CD4-positive, alpha-beta T cell treated with Interleukin-4 for 4 hours (primary cell): ENCODE measurements at places on chromosomes 6 and 20.
A peak's percentile ranks its signal among the peaks of the same experiment; 100 is the strongest.

DNA sequence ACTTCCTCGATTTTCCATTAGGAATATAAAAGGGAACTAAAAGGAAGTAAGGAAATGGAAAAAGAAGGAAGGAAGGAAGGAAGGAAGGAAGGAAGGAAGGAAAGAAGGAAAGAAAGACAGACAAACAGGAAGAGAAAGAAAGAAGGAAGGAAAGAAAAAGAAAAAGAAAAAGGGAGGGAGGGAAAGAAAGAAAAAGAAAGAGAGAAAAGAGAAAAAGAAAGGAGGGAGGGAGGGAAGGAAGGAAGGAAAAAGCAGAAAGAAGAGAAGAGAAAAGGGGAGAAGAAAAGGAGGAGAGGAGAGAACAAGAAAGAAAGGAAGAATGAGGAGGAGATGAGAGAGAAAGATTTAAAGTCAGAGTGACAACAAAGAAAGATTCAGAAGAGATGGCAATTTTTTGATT lies 724.5 kb downstream of the GRIK2 start:
- no peak for DNase-seq

- DNase-seq, result no peak
Measured at GRCh38 chr6:114707081-114707620, 364.3 kb upstream of the HS3ST5 start.

- no peak for DNase-seq
Measured at GRCh38 chr6:169397684-169398083, 144.0 kb upstream of the THBS2 start.

DNA sequence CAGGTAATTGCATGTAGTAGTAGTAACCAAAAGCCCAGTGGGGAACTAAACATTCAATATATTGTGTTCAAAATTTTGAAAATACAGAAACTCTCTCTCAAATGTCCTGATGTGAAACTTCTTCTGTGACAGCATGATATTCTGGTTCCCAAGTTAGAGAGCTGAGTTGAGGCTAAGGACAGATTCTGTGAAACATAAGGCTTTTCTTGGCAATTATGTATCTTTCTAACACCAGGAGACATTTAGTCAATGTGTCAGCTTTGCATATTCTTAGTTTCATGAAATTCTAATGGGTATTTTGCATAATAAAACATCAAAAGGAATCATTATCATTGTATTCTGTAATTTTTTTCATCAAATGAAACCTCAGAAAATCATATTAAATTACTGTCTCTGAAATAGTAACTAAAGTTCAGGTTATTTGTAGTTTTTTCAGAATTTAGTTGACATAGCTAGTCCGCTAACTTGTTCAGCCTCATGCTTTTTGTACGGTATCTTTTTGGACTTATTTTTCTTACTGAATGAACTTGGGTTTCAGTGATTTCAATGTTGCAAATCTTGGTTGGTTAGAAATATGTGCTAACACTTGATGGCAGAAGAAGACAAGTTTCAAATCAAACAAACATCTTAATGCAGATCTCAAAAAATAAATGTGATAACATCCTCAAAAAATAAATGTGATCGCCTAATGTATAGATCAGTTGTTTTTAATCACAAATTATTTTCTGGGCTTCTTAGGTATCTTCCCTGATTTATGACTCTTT lies 70.4 kb downstream of the AKAP7 start:
- no peak for DNase-seq

DNA sequence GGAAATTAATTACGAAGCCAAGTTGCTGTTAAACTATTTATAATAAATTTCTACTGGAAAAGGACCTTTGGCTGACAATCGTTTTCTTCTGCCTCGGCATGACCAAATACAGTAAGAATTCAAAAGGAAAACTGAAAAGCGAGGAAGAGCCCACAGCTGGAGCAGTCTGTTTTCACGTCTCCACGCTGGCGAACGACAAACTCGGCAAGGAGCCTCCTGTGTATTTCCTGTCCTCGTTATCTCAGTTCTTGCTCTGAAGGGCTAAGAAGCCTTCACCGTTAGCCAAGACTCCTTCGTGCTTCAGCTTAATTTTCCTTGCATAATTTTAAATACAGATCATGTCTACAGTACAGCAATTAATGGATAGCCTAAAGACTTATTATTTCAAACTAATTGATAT lies 214.3 kb upstream of the PLCB4 start:
- no peak for DNase-seq

DNA sequence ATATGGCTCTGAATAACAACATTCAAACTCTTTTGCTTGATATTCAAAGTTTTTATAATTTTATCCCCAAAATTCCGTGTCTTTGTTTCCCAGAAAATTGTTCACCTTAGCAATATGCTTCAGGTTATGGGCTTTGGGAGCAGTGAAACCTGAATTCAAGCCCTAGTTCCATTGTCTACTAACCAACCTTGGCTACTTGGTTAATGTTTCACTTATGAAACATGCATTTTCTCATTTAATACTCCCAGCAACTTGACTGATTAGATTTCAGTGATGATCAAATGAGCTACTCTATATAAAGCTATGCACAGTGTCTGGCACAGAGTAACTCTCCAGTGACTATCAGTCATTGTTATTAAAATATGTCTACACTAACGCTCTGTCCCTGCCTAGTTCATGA lies 192.2 kb upstream of the TENT5A start:
- DNase-seq, result no peak

DNA sequence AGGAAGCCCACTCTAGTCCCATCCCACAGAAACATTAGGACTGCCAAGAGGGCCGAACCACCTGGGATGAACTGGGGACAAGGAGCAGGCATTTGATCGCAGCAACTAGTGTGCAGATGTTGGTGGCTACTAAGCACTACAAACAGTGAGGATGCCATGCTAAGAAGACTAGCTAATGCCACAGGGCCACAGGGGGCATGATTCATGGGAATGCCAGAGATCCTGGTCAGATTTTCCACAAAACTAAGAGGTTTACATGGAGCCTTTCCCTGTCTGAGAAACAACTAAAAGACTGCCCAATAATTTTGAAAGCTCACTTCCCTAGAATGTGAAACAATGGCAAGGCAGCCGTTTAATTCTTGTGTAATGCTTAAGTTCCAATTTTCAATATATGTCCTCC lies 375.9 kb upstream of the PTCHD4 start:
- no peak for DNase-seq

DNA sequence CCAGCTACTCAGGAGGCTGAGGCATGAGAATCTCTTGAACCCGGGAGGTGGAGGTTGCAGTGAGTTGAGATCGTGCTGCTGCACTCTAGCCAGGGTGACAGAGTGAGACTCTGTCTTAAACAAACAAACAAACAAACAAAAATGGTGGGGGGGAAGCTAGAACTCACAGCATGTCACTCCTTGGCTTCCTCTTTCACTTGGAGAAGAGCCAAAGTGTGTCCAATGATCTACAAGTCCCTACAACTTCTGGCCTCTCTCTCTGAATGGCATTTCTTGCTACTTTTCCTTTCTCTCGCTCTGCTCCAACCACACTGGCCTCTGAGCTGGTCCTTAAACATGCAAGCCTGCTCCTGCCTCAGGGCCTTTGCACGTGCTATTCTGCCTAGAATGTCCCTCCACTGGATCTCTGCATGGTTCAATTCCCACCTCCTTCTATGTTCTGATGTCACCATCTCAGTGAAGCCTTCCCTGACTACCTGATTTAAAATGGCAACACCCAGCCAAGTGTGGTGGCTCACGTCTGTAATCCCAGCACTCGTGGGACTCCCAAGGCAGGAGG lies 8.1 kb downstream of the TLDC2 start:
- no peak for DNase-seq

DNA sequence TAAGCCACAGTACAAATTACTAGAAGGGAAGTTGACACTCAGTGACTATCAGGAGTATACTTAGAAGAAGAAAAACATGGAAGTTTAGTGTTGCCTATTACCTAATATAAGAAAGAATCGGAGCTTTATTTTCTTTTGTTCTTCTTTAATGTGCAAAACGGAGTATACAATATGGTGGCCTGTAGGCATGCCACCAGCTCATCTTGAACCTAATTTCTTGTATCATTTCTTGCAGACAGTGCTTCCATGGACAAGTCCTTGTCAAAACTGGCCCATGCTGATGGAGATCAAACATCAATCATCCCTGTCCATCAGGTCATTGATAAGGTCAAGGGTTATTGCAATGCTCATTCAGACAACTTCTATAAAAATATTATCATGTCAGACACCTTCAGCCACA lies 141.3 kb downstream of the ADGRG6 start:
- DNase-seq, result no peak

DNA sequence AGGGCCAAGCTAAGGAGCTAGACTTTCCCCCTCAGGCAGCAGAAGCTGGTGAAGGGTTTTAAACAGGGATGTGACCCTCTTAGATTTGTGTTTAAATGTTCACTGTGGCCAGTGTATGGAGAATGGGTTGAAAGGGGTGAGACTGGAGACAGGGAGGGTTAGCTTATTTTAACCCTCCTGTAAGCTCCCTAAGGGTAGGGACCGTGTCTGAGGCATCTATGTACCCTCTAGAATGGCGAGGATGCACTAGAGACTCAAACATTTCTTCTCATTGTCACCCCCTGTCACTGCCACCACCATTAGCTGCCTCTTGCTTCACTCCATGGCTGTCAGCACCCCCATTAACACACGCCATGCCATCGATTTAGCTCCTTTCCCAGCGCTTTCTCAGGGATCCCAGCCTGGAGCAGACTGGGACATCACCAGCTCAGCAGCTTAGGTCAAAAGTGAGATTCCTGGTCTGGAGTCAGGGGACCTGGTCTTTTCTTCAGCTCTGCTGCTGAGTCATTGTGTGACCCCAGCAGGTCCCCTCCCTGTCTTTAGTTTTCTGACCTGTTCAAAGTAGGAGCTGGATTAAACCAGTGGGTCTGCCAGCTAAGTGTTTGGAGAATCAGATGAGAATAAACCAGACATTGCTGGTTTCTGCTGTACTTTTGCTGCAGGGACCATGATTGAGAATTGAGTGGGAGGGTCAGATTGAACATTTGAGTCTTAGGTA lies 1.1 kb upstream of the SLC22A7 start:
- no peak for DNase-seq

DNA sequence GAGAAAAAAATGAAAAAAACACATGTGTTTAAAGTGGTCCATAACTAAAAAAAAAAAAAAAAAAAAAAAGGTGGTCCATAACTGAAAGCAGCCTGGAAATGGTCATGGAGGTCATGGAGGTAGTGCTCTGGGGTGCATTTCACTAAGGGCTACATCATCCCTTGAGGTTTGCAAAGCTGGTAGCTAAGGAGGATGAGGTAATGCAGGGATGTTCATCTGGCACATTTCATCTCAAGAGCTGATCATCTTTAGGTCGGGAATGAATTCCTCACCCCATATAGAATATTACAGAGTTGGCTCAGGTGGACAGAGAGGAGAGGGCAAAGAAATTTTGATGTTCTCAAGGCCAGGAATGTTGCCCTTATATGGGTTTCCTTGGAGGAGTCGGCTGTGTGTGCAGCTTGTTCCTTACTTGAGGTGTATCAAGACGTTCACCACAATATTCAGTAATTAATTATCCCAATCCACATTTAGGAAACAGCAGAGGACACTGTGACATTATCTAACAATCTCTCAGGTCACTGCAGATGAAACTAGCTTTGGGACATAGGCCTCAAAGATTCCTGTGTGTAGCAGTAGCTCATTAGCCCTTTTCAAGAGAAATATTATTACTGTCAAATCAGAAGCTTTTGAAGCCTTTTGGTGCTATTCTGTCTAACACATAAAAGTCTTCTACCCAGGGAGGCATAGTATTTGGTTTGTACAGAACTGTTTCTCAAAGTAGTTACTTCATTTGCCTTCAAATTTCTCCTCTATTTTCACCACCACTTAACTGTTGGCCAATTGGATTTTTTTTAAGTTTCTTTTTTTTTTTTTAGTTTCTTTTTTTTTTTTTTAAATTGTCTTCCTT lies 46.8 kb downstream of the CYP24A1 start:
- DNase-seq, result no peak

GRCh38 chr6:103769431-103769830 lies 1090.3 kb downstream of the HACE1 start:
- no peak for DNase-seq

GRCh38 chr6:73418081-73418741 lies 23.6 kb downstream of the DDX43 start:
- no peak for DNase-seq

GRCh38 chr6:29964887-29965562 lies 22.7 kb downstream of the HLA-A start:
- peak; percentile 96 for DNase-seq

- DNase-seq, result no peak
Measured at GRCh38 chr6:99614430-99615186, 8.0 kb downstream of the PRDM13 start.
